ENCODE measurements at places on chromosomes 6 and 20.

- no peak for DNase-seq
Measured at GRCh38 chr6:4435981-4436445, 300.6 kb upstream of the ECI2 start.

- DNase-seq: no peak
Measured at GRCh38 chr6:90729057-90729456, 142.2 kb upstream of the MAP3K7 start.

GRCh38 chr6:43850314-43851203, 80.5 kb downstream of the VEGFA start:
- DNase-seq: no peak

DNA sequence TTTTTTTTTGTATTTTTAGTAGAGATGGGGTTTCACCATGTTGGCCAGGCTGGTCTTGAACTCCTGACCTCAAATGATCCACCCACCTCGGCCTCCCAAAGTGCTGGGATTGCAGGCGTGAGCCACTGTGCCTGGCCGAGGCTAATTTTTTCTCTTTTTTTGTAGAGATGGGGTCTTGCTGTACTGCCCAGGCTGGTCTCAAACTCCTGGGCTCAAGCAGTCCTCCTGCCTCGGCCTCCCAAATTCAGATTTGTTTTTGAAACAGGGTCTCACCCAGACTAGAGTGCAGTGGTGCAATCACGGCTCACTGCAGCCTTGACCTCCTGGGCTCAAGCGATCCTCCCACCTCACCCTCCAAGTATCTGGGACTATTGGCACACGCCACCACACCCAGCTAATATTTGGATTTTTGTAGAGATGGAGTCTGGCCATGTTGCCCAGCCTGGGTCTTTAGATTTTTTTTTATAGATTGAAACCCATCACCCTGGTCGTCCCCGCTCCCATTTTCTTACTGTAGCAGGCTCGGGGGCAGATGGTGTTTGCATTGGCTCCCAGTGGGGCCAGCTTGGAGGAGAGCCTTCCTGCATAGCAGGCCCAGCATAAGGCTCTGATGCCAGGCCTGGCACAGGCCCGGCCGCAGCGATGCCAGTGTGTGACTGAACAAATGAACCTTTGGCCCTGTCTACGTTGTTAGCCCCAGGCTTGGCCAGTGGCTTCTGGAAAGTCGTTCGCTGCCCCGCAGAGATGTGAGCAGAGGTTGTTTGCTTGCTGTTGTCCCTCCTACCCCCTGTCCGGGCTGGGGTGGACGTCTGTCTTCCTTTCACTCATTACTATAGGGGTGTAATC, 4.3 kb upstream of the MTG2 start:
- DNase-seq: no peak

- DNase-seq: no peak
Measured at GRCh38 chr20:24651171-24651975, 181.9 kb downstream of the SYNDIG1 start.

- no peak for DNase-seq
Measured at GRCh38 chr6:70841112-70841511, 115.7 kb downstream of the B3GAT2 start.

- no peak for DNase-seq
Measured at GRCh38 chr6:168022488-168023321, 25.2 kb downstream of the KIF25 start.

DNA sequence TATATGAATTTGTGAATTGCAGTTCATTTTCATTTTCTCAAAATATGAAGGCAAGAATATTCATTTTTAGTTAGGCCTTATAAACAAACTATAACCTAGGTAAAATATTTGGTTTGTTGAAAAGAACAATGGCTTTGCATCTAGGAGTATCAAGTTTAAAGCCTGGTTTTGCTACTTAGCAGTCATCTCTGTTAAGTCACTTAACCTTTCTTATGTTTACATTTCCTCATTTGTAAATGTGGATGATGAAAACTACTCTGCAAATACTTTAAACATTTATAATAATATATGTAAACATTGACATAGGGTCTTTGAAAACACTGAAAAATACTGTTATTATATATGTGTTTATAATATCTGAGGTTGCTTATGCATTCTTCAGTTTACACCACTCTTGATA, 135.5 kb downstream of the CENPW start:
- no peak for DNase-seq

GRCh38 chr6:149137594-149137993, 179.9 kb upstream of the TAB2 start:
- no peak for DNase-seq

GRCh38 chr20:22861990-22862389, 173.1 kb upstream of the SSTR4 start:
- no peak for DNase-seq

GRCh38 chr20:1086277-1087213, 31.9 kb upstream of the PSMF1 start:
- DNase-seq: no peak

DNA sequence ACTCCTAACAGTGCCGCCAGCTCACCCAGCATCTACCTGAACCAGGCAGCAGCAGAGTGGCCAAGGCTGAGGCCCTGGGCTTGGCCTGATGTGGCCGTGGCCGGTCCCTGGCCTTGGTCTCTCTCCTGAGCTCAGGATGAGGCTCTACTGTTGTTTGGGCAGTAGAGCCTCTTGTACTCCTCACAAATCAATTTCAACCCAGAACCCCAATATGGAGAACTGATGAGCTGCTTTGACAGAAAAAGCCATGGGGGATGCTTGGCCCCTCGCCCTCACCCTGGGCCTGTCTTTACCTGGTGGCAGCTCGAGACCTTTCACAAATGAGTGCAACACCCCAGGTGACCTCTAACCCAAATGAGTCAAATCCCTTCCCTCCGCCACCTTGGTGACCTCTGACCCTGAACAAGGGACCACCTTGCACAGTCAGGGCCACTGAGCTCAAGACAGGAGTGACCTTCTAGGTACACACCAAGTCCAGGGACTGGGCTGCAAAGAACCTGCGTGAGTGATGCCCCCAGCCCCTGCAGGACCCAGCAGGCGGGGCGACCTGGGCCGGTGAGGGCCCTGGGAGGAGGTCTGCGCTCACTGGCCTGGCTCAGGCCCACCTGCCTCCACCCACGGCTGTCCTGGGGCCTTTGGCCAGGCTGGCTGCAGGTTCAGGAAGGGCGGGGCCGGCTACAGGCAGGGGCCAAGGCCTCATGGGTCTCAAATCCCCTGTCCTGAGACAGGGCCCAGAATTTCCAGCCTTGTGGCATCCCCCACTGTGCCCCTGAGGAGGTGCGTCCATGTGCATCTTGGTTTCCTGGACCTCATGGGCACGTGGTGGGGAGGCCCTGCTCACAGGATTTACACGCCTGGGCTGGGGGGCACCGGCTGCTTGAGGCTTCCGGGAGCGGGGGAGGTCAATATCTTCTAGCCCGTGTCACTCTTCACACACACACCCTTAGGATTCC, 30.2 kb downstream of the PSMG4 start:
- no peak for DNase-seq

GRCh38 chr6:83169106-83169505, 24.0 kb downstream of the PGM3 start:
- DNase-seq: no peak

Measured in CD4-positive, alpha-beta memory T cell (primary cell).